ENCODE measurements at places on chromosomes 2 and 18.

DNA sequence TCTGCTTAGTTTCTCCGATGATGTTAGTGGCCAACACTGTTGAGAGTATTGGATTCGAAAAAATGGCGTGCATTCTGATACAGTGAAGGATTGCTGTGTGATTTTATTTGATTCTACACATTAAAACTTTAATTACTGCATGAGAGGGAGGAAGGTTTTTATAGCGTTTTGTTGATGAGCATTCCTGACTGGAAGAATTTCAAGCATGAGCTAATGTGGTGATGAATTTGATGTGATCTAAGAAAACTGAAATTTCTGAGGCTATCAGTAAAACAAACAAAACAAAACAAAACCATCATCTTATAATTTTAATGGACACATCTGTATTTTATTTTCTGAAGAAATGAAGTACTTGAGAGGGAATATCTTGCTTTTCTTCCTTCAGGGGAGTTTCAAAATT lies 59.6 kb downstream of the ITGB6 start:
- peak; percentile 42 for DNase-seq

DNA sequence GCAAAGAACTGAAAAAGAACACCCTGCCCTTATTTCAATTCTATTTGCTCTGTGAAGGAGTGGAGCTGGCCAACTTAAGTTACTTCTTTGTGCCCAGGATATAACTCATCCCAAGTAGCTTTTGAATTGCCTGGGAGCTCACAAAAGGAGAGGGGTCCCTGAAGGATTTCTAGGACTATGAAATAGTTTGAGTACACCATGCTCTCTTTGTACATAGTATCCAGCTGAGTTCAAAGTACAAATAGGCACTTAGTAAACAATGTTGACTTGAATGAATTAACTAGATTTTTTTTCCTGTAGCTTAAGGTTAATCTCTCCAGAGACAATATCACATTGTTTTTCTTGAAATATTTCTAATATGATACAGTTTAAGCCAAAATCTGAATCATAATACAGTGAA lies 47.7 kb downstream of the ZC3H15 start:
- no peak for DNase-seq

DNA sequence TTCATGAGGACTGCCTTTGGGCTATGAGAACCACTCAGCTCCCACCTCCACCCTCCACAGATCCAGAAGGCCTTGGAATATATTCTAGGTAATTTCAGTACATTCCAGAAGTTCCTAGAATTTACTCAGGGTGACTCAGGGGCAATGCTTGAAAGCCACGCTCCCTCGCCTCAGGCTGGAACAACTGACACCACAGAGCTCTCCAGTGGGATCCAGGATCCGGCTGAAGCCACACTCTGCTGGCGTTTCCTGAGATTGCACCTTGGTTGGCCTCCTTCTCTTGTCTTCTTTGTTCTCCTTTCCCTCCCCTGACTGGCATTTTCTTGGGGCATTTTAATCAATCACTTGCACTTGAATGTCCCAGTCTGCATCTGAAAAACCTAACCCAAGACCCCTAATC lies 92.6 kb upstream of the KCNE4 start:
- DNase-seq: peak; percentile 97

DNA sequence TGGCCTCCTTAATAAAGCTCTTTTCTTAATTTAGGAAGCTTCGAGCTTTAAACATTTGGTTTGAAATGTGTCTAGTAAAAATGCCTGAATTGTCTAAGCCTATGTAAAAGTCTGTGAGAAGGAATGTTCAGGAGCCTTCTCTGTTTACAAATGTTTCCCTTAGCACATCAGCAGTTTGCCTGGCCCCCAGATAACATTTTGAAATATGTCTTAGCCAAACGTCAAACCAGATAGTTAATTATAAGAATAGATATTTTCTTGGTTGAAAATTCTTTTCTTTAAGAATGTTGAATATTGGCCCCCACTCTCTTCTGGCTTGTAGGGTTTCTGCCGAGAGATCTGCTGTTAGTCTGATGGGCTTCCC lies 498.6 kb downstream of the CCDC85A start:
- peak; percentile 42 for DNase-seq

- no peak for DNase-seq
Measured at GRCh38 chr18:34543945-34544344, 166.2 kb upstream of the DTNA start.

GRCh38 chr2:136117391-136117841 lies 533 bp downstream of the CXCR4 start:
- DNase-seq: peak; percentile 27

GRCh38 chr2:68834737-68835376 lies 36.3 kb downstream of the BMP10 start:
- DNase-seq: no peak

GRCh38 chr18:26536664-26537063 lies 11.7 kb downstream of the KCTD1 start:
- DNase-seq: peak; percentile 32

DNA sequence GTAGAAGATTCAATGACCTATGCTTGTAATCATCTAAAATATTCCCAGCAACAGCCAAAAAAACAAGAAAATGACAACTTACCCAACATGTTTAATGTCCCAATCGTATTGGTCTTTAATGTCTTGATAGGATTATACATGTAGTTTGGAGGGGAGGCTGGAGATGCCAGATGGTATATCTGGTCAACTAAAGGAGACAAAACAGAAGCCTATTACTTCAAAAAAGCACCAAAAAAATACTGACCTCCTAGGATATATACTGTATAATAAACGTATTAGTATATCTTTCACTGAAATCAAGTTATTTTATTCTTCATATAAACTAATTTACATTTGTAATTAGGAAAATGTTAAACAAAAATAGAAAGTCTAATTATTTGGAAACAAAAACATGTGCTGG lies 64.5 kb downstream of the UXS1 start:
- DNase-seq: no peak

DNA sequence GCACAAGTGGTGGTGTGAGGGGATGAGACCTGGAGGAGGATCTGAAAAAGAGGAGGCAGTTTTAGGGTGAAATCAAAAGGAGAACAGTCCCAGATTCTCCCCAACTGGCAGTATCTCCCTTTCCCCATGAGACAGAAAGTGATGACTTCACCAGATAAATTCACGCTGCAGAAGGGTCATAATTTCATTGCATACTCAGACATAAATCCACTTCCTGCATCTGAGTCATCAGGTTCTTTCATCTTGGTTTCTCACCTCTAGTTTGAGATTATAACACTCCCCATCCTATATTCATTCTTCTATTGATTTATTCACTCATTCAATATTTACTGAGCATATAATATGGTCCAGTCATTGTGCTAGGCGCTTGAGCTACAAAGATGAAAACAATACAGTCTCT lies 64.7 kb downstream of the CCDC148 start:
- DNase-seq: peak; percentile 43

GRCh38 chr2:67318993-67319481 lies 78.1 kb upstream of the ETAA1 start:
- peak; percentile 7 for DNase-seq

GRCh38 chr2:233988581-233988980 lies 61.9 kb upstream of the SPP2 start:
- DNase-seq: no peak

GRCh38 chr2:223837287-223838061 lies at the start of gene AP1S3:
Gene AP1S3, minus strand, starts transcription at chr2:223837582. Its CDS starts 132 bp downstream, at chr2:223837450.
- peak; percentile 56 for DNase-seq

DNA sequence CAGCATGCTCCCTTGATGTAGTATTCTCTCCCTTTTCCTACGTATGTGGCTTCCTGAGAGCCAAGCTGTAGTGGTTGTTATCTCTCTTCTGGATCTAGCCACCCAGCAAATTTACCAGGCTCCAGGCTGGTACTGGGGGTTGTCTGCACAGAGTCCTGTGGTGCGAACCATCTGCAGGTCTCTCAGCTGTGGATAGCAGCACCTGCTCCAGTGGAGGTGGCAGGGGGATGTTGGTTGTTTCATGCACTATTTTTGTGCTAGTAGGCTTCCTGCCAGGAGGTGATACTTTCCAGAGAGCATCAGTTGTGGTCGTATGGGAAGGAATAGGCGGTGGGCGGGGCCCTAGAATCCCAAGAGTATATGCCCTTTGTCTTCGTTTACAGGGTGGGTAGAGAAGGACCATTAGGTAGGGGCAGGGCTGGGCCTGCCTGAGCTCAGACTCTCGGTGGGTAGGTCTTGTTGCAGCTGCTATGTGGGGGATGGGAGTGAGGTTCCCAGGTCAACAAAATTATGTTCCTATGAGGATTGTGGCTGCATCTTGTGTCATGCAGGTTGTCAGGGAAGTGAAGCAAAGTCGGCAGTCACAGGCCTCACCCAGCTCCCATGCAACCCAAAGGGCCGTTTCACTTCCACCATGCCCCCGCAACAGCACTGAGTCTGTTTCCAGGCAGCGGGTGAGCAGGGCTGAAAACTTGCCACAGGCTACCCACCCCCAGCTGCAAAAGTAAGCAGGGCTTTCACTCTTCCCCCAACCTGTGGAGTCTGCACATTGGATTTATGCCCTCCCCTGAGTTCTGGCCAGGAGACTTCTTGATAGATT lies 1139.5 kb downstream of the BCL11A start:
- DNase-seq: no peak

GRCh38 chr2:175111200-175111657 lies 56.8 kb downstream of the ATF2 start:
- DNase-seq: peak; percentile 54

GRCh38 chr18:68830256-68831045 lies 32.6 kb downstream of the CCDC102B start:
- DNase-seq: no peak

GRCh38 chr2:181430406-181431118 lies 26.6 kb upstream of the ITGA4 start:
- peak; percentile 26 for DNase-seq

DNA sequence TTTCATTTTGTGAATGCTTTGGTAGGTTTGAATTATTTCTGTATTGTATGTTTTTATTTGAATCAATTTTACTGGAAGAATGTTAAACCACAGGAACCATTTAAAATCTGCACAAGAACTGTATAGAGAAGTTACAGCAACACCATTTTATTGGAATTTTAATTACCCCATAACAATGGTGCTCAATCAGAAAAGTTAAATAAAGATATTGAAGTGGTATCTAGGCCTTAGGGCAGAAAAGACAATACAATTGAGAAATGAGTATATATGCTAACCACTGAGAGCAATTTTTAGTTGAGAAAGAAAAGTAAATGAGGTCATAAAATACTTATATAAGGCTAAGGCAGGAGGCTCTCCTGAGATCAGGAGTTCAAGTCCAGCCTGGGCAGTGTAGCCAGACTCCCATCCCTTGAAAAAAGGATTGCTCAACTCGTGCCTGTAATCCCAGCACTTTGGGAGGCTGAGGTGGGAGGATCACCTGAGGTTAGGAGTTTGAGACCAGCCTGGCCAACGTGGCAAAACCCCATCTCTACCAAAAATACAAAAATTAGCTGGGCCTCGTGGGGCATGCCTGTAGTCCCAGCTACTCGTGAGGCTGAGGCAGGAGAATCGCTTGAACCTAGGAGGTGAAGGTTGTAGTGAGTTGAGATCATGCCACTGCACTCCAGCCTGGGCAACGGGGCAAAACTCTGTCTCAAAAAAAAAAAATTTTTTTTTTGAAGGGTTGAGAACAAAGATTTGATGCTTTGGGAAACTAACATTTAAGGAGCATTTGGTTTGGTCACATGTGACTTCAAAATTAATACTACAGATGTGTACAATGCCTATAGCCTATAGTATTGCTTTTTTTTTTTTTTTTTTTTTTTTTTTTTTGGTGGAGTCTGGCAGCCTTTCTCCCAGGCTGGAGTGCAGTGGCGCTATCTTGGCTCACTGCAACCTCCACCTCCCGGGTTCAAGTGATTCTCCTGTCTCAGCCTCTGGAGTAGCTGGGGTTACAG lies 212.9 kb upstream of the STON1 start:
- no peak for DNase-seq

DNA sequence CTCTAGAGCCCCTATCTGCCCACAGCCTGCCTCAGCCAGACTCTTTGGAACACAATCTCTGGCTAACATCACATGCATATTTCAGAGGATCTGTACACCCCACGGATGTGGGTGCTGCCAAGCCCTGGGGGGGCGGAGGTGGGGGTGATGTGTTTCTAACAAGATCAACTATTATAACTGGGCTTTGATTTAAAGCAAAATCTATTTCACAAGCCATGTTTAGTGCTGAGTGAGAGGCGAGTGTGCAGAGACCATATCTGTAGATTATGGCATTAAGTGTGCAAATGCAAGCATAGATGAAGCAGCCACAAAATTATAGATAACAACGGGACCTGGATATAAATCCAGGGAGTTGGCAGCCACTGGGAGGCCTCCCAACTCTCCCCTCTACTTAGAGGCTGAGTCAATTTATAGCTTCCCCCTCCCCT lies 135.8 kb upstream of the SMAD2 start:
- no peak for DNase-seq

GRCh38 chr2:203781151-203781550 lies 74.7 kb downstream of the CD28 start:
- DNase-seq: no peak

- peak; percentile 35 for DNase-seq
Measured at GRCh38 chr2:151161821-151162551, 99.7 kb downstream of the RBM43 start.

- DNase-seq: no peak
Measured at GRCh38 chr2:129762386-129763189, 216.9 kb upstream of the RAB6C start.

GRCh38 chr2:70310899-70311298 lies 9.0 kb upstream of the FAM136A start:
- no peak for DNase-seq

- DNase-seq: no peak
Measured at GRCh38 chr2:24432735-24433134, 58.3 kb upstream of the NCOA1 start.

GRCh38 chr2:18883616-18884456 lies 294.5 kb upstream of the NT5C1B start:
- DNase-seq: peak; percentile 43

DNA sequence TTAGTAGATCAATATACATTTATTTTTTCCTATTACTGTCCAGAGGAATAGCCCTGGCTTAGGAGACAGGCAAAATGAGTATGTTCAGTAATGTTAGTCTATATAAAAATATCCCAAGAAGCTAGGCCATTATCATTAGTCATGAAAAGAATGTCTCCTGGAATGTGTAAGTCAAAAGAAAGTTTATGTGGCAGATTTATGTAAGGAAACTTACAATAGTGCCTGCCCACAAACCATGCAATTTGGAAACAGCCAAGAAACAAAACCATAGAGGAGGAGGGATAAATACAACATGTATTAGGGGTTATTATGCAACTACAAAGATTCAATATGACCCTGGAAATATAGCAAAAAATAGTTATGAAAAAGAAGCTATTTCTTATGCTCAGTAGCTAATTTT lies 96.3 kb downstream of the NOL4 start:
- no peak for DNase-seq

GRCh38 chr2:3001615-3002560 lies 375.7 kb downstream of the EIPR1 start:
- DNase-seq: peak; percentile 22

DNA sequence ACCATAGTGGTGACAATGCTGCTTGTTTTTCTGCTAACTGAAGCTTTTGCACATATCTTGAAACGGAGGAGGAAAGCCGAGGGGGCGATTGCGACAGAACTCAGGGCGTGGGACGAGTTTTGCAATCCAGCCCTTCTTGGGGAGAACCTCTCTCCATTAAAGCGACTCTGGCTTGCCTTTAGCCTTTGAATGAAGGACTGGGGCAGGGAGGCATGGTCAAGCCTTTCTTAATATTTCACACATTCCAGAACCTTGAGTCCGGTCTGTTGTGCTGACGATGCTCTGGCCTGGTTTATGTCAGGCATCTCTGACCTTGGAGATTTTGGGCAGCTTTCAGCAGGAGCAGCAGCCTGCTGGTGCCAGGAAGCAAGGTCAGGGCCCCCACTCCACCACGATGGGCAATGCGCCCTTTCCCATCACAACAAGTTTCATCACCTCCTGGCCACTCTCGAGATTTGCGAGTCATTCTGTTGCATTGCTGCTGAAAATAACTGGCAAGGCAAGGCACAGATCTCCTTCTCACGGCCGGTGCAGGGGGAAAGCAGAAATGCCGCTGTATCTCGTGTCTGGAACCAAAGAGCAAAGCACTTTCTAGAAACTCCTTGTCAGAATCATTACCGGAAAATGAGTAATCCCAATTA lies 10.8 kb downstream of the EMILIN2 start:
- DNase-seq: no peak

All from M059J (cell line).